Esophagus squamous epithelium (tissue), 5 donors: ENCODE measurements at places on chromosomes 16 and 17. TPM values are rescaled to one million over a fixed set of nuclear protein-coding genes. Genes with fewer than 3 reads are reported as not detected.

DNA sequence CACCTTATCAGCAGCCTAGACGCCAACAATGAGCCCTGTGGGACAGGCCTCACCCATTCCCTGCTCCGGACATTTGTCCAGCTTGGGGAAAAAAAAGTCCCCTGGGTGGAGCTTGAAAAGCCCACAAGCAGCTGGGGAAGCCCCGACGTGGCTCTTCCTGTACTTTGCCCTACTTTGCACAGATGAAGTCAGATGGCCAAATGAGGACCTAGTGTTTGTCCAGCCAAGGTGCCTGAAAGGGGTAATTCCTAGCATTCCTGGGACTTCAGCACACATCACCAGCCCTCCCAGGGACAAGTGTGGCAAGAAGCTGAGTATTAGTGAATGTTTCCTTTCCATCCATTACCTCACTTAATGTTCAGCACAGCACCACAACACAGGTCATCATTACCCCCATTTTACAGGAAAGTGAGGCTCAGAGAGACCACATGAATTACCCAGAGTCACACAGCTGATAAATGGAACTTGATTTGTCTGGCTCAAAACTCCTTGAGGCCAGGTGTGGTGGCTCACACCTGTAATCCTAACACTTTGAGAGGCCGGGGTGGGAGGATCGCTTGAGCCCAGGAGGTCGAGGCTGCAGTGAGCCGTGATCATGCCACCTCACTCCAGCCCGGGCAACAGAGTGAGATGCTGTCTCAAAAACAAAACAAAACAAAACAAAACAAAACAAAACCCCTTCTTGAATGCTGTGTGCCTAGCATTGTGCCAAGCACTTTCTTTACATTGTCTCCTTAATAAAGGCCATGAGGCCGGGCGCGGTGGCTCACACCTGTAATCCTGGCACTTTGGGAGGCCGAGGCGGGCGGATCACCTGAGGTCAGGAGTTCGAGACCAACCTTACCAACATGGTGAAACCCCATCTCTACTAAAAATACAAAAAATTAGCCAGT lies 19.9 kb upstream of the PLLP start:
- no peaks in the 10 kb centered on the region for H3K36me3 ChIP-seq
- DNase-seq: no peak
- H3K4me3 ChIP-seq: no peak overlapping the region
- H3K4me1 ChIP-seq: peaks cover 19% of the 10 kb centered on the region

DNA sequence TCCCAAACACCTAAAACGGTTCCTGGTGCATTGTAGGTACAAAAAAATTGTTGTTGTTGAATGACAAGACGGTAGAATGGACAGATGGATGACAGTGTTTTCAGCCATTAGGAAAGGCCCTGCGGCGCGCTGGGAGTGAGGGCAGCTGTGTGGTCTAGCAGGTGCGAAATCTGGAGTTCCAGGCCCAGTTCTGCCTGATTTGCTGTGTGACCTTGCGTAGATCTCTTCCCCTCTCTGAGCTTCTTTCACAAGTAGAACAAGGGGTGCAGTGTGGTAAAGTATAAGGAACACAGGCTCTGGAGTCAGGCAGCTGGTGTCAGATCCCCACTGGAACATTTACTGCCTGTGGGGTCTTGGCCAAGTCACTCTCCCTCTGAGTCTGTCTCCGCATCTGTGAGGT lies 25.3 kb downstream of the SPNS2 start:
- DNase-seq: no peak
- H3K27ac ChIP-seq: peak overlapping the region; percentile 2
- no peak overlapping the region for H3K4me3 ChIP-seq

DNA sequence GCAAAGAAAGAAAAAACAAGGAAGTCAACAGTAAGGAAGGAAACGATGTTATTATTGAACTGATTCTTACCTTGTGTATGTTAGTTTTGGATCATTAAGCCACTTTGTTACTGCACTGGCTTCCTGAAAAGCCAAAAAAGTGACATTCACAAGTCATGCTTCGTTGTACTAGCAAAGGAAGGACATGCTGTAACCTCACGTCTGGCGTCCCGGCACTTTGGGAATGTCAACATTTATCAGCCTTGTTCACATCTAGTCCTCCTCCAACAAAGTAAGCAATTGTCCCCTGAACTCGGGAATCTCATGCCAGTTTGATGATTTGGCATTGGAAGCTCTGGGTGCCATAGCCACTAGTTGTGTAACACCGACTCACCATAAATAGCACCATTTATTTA lies 731 bp upstream of the MKS1 start:
- peak overlapping the region; percentile 67 for H3K4me3 ChIP-seq
- H3K36me3 ChIP-seq: peaks cover 22% of the 10 kb centered on the region
- H3K27me3 ChIP-seq: no peaks in the 10 kb centered on the region
- DNase-seq: no peak

CAVIN1 gene
- 210 TPM for total RNA-seq

SPEM2 gene
- total RNA-seq: not detected

GPR142 gene
- not detected for total RNA-seq
